GM23248 (cell line): ENCODE measurements at places on chromosomes 12 and 14. TPM values are rescaled to one million over a fixed set of nuclear protein-coding genes. Genes with fewer than 3 reads are reported as not detected.

The SYNDIG1L gene
- not detected in 2 replicates for total RNA-seq

The TAS2R42 gene
- total RNA-seq = not detected in 2 replicates

The ADAMTS20 gene
- total RNA-seq = not detected in 2 replicates

The DPPA3 gene
- not detected in 2 replicates for total RNA-seq

The TEAD4 gene
- total RNA-seq = 13.6 and 14.8 TPM in 2 replicates

The KLHDC1 gene
- total RNA-seq = 3.4 and 5.0 TPM in 2 replicates

The RASSF8 gene
- total RNA-seq = 80.1 and 108 TPM in 2 replicates

The FAIM2 gene
- total RNA-seq = 0.86 and 2.8 TPM in 2 replicates

The CCDC38 gene
- under 0.01 TPM in 1 of 2 replicates, not detected in the other for total RNA-seq

The KLRB1 gene
- not detected in 2 replicates for total RNA-seq

The CCDC197 gene
- total RNA-seq = not detected in 2 replicates

The OR11G2 gene
- not detected in 2 replicates for total RNA-seq

The ZCRB1 gene
- 20.6 and 26.8 TPM in 2 replicates for total RNA-seq

The PTPRO gene
- total RNA-seq = 0.13 and 0.22 TPM in 2 replicates

The ADCY4 gene
- 0.22 and 0.38 TPM in 2 replicates for total RNA-seq

The CARMIL3 gene
- total RNA-seq = under 0.01 TPM in 1 of 2 replicates, not detected in the other

The CDKL1 gene
- 1.1 and 5.0 TPM in 2 replicates for total RNA-seq

The ITGA5 gene
- total RNA-seq = 496 and 541 TPM in 2 replicates

The L2HGDH gene
- 1.3 and 2.6 TPM in 2 replicates for total RNA-seq

The TEX52 gene
- not detected in 2 replicates for total RNA-seq
